AG20443 (cell line): ENCODE measurements at places on chromosomes 3 and 15.
A peak's percentile ranks its signal among the peaks of the same experiment; 100 is the strongest.

- DNase-seq = no peak
Measured at GRCh38 chr3:128994581-128995546, 988 bp upstream of the CFAP92 start.

DNA sequence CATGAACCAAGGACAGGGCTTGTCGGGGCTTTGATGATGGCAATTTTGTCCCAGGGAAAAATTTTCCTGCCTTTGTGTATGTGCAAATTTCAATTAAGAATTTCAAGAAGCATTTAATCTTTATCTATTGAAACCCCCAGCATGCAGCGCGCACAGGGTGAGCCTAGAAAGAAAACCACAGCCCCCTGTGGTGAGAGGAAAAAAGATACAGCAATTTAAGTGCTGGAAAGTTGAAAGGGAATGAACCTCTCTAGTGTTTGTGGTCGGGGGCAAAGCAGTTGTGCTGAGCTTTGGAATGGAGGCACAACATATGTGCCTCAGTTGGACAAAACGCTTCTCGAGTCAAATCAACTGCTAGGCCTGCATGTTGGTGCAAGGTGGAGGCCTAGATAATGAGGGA, 111.8 kb upstream of the C15orf61 start:
- no peak for DNase-seq

- no peak for DNase-seq
Measured at GRCh38 chr3:181568693-181569092, 143.0 kb upstream of the SOX2 start.

DNA sequence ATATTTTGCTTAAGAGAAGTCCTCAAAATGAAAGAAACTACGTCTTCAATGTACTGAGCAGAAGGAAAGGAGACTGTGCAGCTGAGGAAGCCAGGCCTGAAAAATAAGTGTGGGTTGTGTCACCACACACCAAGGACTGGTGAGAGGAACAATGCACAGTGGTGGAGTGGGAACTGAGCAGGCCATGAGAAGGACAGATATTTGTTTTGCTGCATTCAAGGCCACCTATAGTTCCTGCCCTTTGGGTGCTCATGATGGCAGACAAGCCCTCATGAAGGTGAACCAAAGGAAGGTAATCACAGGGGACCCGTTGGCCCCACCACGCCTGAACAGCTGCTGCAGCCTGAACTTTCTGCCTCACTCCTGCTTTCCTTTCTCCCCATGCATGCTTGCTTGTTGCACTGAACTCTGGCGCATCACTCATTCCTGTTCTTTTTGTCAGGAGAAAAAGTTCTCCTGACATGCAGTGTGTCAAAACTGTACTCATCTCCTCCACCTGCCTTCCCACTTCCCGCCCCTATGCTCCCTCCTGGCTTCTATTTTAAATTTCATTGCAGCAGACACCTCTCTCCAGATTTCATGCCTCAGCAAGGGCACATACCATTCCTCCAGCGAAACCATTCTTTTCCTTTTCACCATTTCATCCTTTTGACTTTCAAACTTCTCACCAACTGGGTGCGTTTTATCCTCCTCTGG, 2.2 kb upstream of the RNF7 start:
- DNase-seq = no peak

DNA sequence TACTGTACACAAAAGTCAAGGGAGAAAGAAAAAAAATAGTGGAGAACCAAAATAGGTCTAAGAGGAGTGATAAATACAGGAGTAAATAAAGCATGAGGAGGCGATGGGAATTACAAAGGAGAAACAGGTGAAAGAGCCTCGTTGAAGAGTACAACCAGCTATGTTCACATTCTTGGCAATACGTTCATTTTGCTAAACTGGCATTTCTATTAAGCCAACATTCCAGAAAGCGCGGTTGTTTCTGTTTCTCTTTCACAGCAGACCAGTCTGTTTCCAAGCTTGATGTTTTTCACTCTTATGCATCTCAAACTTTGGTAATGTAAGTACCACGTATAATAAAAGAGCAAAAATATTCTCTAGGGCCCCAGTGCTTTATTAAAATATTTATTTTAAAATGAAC, 74.5 kb downstream of the NSUN3 start:
- peak; percentile 21 for DNase-seq

DNA sequence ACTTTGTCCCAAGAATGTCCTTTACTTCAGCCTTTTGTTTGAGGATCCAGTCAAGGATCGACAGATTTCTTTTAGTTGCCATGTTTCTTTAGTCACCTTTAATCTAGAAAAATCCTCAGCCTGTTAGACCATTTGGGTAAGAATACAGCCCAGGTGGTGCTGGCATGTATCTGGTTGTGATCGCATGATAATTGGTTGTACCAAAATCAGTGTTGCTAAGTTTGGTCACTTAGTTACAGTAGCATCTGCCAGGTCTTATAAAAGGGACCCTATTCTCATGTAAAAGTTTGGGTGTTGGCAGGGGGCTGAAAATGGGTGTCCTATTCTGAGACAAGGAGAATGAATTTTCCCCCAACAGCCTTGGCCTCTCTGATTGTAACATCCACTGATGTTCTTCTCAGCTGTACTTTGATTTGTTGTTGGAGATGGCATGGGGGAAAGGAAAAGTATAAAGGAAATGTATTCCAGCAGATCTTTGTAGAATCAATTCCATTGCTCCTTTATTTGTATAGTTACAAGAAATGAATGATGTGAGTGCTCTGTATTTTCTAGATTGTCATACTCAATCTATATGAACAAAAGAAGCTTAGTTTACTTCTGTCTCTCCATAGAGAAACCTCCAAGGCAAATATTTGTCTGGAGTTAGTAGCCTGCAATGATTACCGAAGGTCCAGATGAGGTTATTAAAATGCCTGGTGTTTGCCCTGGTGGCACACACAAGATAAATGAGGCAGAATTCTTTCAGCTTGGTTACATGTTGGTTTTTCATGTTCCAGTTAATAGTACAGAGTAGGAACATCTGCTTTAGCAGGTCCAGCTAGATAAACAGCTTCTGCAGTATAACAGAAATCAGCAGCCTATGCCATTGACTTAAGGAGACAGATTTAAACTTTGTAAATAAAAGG, 65.7 kb downstream of the CMTM8 start:
- DNase-seq = no peak

DNA sequence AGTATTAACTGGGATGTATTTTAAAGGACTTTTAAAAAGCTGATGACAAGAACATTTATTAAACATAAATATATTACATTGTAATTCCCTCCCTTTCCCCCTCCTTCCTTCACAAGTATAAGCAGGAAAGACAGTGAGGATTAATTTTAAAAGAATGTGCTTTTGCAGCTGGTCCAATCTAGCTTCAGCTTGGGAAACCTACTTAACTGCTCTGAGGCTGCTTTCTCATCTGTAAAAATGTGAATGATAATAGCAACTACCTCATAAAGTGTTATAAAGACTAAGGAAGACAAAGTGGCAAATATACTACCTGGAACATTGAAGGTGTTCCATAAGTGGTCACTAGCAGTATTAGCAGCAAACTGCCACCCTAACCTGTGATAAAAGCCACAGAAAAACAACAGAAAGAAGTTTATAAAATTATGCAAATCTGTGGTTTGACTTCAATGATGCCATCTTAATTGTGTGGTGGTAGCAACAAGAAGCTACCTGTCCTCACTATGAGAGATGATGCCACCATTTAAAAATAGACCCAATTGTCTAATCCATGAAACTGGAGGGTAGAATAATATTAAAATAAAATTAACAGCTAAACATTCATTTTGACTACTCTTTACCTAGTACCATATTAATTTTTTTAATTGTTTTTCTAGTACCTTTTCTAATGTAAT, 20.0 kb downstream of the DHX36 start:
- DNase-seq = peak; percentile 29

GRCh38 chr3:59809710-59810444, 760.1 kb upstream of the CFAP20DC start:
- DNase-seq = peak; percentile 33

DNA sequence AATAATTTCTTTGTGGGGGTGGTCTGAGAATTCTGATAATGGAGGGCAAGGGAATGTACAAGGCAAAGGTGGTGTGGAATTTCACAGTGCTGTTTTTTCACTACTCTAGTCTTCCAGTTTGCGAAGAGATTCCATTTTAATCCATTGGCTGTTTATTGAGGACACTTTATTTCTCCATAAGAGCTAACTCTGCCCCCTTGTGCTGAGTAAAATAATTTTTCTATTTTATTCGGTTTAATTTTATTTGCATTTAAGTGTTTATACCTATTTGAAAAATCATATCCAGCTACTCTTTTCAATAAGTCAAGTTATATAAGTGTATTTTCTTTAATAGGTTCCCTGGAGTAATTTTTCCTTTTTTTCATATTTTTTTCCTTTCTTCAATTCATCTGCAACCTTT, 840.1 kb downstream of the TUSC7 start:
- DNase-seq = no peak

DNA sequence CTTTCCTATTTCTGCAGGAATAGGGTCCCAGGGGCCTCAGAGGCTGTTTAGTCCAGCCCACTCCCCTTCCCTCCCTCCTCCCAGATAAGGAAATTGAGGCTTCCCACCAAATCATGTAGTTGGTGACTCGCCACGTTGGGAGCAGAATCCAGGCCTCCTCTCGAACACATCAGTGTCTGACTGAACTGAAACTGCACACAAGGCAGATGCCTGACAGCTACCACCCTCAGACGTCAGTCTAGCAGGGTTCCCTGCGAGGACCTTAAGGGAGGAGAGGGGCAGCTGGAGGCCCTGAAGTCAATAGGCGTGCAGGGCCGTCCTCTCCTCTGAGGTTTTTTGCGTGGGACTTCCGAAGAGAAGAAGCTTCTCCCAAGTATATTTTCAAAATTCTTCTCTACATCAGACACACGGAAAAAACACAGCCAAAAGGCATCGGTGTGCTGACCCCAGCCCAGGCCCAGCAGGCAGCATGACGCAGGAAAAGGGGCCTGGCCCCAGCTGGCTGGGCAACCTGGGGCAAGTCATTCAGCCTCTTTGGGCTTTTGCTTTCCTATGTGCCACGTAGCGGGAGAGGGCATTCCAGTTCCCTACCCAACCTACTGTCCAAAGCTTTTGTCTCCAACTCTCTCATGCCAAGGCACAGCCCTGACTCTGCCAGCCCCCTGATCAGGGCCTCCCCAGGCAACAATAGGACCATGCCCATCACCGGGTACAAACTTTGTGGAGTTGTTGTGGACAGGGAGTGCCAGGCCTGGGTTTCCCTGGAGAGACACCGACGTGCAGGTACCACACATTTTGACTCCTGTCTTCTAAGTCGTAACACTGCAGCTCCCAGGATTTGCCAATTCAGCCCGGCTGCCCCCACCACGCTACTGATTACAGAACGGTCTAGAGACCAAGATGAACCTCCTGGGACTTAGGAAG, 283.1 kb downstream of the XXYLT1 start:
- DNase-seq = no peak

GRCh38 chr15:94286583-94286982, 55.2 kb downstream of the MCTP2 start:
- no peak for DNase-seq

DNA sequence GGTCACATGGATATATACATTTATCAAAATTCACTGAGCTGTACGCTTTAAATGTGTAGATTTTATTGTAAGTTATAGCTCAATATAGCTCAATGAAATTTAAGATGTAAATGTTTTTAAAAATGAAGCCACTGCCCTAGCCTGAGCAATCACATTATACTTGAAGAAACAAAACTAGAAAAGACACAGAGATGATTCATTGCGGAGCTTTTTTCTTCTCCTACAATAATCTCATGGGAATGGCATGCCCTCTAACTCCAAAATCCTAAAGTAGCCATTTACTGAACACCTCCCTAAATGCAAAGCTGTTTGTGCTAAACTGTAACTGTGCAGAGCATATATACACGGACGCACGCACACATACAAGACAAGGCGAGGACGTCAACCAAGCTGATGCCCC, 84.2 kb downstream of the MYO9A start:
- DNase-seq = no peak

DNA sequence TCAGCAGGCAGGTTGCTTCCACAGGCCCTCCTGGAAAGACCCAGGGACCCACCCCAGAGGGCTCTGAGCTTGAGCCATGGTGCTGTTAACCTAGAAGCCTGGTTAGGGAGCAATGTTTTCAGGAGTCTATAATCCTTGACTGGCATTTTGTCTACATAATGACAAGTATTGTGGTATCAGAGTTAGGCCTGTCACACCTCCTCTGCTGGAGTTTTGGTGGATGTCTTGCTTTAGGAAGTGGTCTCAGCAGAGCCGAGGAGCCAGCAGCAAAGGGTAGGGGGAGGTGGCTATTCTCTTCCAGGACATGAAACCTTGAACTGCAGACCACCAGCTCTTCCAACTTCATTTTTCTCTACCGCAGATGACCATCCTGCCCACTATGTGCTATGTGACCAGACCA, 76.1 kb downstream of the CLSTN2 start:
- DNase-seq = no peak

DNA sequence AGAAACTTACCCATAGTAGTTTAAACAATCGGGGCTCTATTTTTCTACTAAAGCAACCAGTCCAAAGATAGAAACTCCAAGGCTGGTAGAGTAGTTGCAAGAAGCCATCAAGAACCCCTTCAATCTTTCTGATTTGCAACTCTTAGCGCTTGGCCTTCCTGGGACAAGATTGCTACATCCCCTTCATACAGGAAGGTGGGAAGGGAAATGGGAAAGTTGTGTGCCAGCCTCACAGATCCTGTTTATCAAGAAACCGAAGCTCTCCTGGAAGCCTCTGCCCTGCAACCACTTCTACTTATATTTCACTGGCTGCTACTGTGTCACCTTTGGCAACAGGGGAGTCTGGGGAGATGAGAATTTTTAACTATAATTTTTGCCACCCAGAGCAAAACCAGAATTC, 46.2 kb downstream of the OSBPL10 start:
- DNase-seq = no peak
